ENCODE measurements at places on chromosomes 12 and 14.

DNA sequence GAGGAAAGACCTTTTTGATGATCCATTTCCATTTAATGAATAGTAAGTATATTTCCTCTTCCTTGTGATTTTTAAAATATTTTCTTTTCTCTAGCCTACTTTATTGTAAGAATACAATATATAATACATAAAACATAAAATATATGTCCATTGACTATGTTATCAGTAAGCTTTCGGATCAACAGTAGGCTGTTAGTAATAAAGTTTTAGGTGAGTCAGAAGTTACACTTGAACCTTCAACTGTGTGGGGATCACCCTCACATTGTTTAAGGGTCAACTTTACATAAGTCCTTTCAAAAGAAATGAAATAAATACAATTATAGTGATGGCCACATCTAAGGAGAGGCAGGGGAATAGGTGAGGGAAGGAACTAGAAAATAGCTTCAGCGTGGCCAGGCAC lies 5.0 kb upstream of the TFCP2 start:
- no peak for DNase-seq

DNA sequence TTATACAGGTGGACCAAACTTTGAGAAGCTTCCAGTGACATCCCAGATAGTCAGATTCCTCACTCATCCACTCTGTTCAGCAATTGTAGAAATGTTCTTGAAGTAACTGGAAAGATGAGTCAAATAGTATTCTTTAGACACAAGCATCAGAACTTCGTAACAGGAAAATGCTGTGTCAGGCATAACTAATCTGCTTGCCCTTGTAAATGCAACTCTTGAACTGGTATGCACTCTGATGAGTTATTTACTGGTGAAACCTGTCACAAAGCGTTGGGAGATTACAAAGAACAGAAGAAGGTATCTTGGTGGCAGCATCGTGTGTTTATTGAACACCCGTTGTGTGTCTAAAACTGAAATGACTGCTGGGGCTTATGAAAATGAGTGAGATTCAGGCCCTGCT lies 10.8 kb upstream of the DUSP6 start:
- DNase-seq = no peak

GRCh38 chr12:34393086-34393820 lies 371.0 kb downstream of the ALG10 start:
- DNase-seq = peak; percentile 8

- DNase-seq = no peak
Measured at GRCh38 chr14:104364830-104365229, 214.7 kb upstream of the C14orf180 start.

DNA sequence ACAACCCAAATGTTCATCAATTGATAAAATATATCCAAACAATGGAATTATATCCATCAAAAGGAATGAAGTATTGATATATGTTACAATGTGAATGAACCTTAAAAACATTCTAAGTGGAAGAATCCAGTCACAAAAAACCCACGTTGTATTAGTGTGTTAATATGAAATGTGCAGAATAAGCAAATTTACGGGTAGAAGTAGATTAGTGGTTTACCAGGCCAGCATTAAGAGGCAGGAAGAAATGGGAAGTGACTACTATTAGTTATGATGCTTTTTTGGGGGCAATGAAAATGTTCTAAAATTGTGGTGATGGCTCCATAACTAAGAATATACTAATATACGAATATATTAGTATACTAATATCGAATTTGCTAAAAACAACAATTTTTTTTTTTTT lies 1.5 kb downstream of the COX16 start:
- DNase-seq = no peak

- no peak for DNase-seq
Measured at GRCh38 chr12:119334430-119335170, at the start of gene CCDC60. Gene CCDC60, plus strand, starts transcription at chr12:119334729. Its CDS starts 448 bp downstream, at chr12:119335177.

DNA sequence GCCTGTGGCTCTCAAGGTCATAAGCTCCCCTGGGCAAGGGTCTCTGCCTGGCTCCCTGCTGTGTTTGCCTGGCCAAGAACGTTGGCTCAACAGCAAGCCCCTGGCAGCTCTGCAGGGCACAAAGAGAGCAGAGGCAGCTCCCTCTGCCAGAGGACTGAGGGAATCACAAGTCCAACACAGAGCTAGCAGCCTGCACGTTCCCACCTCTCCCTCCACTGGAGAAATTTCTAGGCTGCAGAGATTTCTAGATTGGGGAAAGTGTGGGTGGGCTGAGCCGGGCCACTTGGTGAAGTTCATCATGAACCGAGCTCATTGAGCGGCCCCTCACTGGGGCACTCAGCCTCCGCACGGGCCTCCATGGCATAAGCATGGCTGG lies 19.8 kb downstream of the ZFYVE21 start:
- DNase-seq = no peak

- no peak for DNase-seq
Measured at GRCh38 chr14:101709962-101710931, 51.3 kb upstream of the PPP2R5C start.

DNA sequence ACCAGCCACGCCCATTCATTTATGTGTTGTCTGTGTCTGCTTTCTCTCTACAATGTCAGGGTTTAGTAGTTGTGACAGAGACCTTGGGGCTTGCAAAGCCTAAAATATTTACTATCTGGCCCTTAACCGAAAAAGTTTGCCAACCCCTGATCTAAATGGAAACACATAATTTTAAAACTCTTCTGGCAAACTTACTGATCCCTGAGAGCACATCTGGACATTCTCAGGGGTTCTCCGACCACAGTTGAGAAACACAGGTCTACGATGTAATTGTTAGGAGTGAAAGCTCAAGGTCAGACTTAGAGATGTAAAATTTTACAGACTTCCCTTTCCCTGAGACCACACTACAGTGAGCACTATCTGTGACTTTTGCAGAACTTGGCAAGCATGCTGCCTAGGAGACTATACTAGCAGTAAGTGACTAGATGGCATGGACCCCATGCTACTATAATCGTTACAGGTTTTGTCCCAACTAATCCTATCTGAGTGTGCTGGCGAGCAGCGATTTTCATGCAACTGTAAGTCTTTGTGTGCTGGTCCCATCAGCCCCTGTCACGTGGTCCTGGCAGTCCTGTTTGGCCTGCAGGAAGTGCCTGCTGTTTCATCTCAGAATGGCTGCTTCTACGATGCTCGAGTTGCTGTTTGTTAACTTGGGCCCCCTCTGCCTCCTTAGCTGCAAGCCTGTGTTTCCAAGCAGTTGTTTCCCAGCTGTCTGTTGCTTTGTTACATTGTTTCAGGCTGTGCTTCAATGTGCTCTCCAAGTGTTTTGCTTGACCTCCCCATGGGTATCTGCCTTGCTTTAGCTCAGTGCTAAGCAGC lies 21.6 kb downstream of the TMTC2 start:
- no peak for DNase-seq

DNA sequence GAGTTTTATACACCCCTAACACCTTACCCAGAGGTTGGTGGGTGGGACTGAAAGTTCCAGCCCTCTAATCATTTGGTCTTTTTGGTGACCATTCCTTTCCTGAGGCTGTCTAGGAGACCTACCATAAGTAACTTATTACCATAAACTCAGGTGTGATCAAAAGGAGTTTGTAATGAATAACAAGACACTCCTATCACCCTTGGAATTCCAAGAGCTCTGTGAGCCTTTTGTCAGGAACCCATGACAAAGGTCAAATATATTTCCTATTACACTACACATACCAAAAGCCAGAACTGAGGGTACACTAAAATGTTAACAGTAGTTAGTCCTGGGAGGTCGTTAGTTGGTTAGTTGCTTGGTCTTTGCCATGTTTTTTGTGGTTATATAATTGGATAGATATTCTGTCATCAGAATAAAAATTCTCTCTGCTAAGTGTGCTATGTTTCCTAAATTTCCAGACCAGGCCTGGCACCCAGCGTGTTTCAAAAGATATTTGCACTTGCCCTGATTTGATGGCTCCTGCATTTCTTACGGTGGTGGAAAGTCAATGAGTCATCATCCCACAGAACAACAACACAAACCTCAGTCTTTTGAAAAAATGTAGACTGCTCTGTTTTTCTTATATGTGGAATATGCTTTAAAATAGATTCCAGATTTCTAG lies 27.0 kb upstream of the AKAP5 start:
- no peak for DNase-seq

DNA sequence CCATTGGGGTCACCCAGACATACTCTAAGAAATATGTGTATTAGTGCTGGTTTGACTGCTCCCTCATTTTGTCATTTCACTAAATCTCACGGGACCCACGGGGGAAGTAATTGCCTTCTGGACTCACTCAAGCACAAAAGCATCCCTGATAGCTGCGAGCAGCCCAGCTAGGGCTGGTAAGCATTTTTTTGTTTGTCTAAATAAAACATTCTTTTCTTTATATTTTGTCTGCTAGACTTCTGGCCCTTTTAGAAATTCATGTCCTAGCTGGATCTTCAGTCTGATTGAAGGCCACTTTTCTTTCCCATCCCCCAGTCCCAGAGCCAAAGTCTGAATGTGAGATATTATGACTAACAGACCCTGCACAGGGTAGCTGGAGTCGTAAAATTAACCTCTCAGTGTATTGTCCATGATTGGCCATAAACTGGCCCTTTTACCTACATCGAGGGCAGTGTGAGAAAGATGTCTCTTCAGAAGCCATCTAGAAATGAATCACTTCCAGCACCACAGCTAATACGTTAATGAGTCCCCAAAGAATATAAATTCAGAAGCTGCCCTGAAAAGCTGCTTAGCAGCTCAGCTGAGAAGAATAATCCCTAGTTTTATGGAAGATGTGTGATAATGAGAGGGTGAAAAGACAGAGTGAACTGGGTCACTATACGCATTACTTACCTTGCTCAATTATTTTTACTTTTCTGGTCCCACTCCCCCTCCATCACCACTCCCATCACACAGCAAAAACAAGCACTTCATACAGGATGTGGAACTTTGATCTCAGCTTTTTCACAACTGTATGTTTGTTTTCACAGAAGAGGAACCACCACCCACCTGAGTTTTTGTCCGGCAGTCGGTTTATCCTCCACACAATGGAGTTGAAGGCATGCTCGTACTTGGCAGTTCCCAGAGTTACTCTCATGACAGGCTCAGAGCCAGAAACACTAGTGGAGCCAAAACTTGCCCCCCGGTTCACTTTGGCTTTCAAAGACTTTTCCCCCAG lies 55.6 kb upstream of the GTF2A1 start:
- no peak for DNase-seq

DNA sequence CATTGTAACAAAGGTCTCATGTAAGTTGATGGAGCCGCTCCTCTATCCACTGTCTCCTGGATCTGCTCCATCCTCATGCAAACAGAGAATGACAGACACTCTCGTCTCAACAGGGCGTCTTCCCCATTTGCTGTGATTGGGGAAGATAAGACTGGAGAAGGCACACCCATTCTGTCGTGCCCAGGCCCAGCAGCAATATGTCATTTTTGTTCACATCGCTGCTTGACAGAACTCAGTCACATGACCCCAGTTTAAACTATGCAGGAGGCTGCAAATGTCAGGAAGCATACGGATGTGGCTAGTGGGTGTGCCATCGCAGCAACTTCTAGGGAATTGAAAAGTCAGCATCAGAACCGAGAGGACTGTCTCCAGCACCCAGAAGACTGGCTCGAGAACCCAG lies 290.5 kb downstream of the TMEM132D start:
- DNase-seq = no peak

DNA sequence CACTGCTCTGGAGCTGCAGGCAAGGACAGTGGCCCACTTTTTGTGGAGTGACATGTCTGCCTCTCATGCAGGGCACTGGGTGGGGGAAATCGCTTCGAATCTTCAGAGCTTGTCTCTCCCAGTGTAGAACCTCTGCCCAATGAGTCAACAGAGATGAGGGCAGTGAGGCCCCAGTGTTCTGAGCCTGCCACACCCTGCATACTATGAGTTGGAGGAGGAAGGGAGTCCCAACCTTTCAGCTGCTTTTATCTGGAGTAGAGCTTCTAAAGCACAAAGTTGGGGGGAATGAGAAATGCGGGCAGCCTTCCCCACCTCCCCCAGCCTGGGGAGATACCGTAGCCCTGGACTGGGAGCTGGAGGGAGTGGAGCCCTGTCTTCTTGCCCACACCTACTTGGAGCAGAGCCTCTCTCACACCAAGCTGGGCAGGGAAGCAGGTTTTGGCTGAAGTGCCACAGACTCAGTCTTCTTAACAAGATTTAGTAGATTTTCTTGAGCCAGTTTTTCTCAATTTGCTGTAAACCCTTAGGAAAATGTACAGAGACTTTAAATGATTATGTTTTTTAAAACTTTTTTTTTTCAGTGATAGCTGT lies 159.1 kb downstream of the ADGRD1 start:
- DNase-seq = no peak

DNA sequence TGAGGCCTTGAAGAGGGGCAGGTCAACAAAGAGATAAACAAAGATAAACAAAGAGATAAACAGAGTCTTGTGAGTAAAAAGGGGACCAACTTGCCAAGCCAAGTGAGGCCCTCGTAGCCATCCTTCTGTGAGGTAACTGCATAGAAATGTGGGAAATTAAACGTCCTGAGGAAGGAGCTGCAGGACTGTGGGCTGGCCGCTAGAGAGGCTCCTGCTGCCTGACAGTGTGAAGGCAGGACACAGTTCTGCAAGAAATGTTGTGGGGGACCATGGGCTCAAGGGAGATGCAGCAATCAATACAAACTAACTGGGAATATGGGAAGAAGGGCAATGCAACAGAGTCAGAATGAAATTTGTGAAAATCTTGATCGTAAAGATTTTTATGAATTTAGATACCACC lies 91.9 kb downstream of the SLC8A3 start:
- no peak for DNase-seq

DNA sequence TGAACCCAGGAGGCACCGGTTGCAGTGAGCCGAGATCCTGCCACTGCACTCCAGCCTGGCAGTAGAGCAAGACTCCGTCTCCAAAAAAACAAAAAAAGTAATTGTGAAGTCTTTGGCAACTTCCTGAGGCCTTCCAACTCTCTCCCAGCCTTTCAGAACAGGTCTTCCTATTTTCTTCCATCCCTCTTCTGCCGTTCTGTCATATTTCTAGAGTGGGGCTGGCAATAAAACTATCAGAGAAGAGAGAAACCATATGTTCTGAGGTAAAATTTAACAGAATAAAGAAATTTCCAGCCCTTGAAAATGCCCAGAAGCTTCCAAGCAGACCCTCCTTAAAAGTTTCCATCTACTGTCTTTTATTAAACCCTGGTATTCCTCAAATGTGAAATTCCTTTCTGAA lies 100.4 kb downstream of the HMGA2 start:
- DNase-seq = no peak

DNA sequence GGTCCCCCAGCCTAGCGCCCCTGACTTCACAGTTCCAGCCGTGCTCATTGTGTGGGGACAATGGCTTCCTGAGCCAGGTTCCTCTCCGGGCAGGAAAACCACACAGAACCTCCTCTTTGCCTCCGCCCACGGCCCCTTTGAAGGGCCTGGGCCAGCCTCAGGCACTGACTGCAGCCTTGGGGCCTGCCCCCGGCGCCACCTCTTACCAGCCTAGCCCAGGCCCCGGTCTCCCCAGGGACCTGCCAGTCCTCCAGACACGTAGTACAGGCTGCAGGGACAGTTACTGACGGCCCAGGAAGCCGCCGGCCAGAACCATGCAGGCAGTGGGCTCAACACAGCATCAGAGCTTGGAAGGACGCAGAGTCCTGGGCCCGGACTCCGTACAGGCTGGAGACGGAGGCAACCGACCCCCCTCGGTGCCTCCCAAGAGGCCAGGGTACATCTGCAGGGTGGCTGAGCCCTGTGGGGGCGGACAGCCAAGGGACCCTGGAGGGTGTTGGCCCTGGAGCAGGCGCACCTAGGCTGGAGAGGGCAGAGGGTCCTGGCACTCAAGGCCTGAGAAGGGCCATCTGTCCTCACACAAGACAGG lies 20.9 kb upstream of the NUDT14 start:
- DNase-seq = peak; percentile 31

- no peak for DNase-seq
Measured at GRCh38 chr12:52708010-52708409, 4.7 kb upstream of the KRT77 start.
